ENCODE measurements at places on chromosomes 4 and X.

- DNase-seq = no peak
Measured at GRCh38 chr4:39335566-39335965, 30.6 kb downstream of the RFC1 start.

DNA sequence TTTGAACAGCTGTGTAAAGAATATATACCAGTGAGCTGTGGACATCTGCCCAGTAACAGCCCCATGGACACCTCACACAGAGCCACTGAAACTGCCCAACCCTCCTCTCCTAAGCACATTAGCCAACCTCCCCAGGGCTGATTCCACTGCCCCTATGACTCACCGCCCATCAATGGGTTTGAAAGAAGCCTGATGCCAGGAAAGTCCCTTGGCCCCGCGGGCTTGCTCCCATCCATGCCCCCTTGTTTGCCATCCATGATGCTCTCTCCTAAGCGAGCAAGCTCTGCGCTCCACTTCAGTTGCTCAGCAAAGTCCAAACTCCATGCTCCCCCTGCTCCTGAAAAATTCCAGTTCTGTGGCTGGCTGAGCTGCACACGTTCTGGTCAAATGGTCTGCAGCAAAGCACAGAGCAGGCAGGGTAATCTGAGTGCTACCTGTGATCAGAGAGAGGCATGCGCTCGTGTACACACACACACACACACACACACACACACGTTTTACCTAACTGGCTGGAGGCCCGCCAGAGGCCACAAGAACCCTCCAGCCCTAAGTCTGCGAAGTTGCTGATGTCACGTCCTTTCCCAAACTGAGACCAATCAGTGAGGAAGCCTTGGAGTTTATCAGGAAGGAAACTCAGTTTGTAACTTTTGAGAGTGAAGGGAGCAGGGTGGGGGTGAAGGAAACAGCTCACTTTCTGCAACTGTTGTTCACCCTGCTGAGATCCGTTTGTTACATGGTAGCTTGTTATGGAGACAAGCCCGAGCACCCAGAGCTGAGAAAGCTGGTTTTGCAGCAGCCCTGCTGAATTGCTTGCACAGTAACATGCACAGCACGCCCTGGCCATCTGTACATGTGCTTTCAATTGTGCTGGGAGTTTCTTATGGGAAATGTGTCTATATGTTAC lies at the start of gene ASB9:
ASB9 (minus strand) TSS at position 466 of the 904 bp plus-strand sequence; CDS start at position 257, 209 bp downstream.
- peak; percentile 39 for DNase-seq

DNA sequence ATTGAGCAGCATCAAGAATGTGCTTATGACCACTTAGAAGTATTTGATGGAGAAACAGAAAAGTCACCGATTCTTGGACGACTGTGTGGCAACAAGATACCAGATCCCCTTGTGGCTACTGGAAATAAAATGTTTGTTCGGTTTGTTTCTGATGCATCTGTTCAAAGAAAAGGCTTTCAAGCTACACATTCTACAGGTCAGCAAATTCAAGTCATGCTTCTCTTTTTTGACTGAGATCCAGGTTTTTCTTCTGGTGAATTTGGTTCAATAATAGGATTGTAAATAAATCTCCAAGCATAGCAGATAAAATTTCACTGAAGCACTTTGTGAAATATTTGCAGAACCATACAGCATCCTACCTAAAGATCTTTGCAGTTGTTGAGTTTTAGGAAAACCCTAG lies 218.1 kb downstream of the TLL1 start:
- DNase-seq = no peak

GRCh38 chr4:13920901-13921300 lies 293.4 kb upstream of the BOD1L1 start:
- DNase-seq = peak; percentile 99

DNA sequence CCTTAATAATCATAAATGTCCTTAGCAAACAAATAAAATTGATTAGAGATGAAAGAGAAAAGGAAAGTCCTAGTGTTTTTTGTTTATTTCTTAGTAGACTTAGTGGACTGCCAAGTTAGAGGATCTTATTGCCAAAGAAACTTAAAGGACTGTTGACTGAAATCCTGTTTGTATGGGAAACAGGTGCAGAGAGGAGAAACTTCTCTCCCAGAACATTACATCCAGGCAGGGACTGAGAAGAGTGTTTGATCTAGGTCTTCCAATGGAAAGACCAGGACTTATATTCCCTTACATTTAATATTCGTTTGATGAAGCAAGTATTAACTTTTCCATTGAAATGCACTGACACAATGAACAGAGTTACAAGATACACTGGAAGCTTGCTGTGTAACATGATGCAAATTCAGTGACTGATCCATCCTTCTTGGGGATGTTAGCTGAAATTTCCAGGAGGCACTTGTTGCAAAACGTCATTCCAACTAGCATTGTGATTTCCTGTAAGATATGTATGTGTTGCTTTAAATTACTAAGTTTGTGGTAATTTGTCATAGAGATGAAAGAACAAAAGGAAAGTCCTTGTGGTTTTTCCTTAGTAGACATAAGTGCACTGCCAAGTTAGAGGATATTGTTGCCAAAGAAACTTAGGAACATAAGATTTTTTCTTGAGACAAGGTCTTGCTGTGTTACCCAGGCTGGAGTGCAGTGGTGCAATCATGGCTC lies 505.6 kb downstream of the STIM2 start:
- no peak for DNase-seq

DNA sequence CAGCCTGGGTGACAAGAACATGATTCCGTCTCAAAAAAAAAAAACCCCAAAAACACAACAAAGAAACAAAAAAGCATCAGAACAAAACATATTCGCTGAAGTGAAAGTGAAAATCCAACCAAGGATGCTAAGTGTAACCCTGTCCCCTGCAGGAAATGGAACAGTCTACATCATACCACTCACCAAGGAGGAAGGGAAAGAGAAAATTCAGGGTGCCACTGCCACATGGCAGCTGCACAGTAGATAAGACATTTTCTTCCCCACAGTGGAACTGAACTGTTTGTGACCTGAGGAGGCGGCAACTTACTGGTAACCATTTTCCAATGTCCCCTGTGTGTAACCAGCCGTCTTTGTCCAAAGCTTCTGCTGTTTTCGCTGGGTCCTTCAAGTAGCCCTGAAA lies 28.2 kb upstream of the CENPU start:
- no peak for DNase-seq

GRCh38 chrX:10401239-10401638 lies 219.1 kb downstream of the MID1 start:
- DNase-seq = no peak

- no peak for DNase-seq
Measured at GRCh38 chr4:78150543-78150864, 93.4 kb downstream of the FRAS1 start.

DNA sequence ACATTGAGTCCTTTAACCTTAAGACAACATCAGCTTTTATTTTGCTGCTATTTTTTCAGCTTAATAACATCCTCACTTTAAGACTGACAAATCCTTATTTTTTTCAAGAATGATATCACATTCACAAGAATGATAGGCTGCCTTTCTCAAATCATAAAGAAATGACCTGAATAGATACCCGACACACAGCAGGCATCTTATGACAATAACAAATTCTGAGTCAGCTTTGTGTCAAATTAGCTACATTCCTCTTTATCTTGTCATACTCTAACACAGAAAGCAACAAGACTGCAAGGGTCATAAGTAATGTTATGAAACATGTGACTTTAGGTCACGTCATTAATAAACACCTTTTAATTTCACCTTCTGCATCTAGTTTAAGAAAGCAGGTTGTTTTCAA lies 2387.6 kb downstream of the PCDH7 start:
- peak; percentile 48 for DNase-seq

GRCh38 chr4:112321776-112322684 lies 24.9 kb downstream of the ALPK1 start:
- DNase-seq = peak; percentile 14

- DNase-seq = no peak
Measured at GRCh38 chrX:11533199-11533651, 132.5 kb downstream of the ARHGAP6 start.

- no peak for DNase-seq
Measured at GRCh38 chrX:32448945-32449344, 762.4 kb downstream of the DMD start.

DNA sequence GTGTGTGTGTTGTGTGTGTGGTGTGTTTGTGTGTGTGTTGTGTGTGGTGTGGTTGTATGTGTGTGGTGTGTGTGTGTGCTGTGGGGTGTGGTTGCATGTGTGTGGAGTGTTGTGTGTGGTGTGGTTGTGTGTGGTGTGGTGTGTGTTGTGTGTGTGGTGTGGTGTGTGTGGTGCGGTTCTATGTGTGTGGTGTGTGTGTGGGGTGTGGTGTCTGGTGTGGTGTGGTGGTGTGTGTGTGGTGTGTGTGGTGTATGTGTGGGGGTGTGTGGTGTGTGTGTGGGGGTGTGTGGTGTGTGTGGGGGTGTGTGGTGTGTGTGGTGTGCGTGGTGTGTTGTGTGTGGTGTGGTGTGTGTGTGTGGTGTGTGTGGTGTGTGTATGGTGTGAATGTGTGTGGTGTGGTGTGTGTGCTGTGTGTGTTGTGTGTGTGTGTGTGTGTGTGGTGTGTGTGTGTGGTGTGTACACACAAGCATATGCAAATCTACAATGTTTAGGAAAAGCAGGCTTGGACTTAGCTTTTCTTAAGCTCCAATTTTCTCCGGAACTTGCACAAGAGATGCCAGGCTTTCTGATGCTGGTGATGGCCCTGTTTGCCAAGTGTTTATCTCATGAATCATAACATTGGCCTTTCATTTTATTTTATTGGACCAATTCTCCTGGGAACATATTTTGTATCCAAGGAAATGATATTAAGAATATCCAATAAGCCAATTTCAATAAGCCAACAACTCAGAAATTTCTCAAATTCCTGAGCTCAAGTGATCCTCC lies 148.7 kb downstream of the SPATA18 start:
- DNase-seq = peak; percentile 88

DNA sequence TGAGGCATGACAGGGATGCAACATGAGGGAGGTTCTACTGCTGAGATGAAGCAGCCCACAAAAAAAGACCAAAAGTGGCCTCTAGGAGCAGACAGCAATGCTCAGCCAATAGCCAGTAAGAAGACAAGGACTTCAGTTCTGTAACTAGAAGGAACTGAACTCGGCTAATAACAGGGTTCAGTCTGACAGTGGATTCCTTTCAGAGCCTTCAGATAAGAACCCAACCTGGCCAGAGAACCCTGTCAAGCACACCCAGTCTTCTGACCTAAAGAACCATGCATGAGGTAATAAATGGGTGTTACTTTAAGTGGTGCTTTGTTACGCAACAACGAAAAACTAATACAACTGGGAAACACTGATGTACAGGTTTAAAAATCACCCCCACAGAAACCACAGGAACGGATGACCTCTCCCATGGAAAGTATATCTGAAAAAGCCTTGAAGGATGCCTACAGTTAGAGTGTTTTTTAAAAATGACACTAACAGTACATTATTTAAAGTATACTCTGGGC lies 94.6 kb downstream of the PAPSS1 start:
- DNase-seq = no peak

- peak; percentile 41 for DNase-seq
Measured at GRCh38 chr4:163693776-163694175, 199.3 kb downstream of the TMA16 start.

DNA sequence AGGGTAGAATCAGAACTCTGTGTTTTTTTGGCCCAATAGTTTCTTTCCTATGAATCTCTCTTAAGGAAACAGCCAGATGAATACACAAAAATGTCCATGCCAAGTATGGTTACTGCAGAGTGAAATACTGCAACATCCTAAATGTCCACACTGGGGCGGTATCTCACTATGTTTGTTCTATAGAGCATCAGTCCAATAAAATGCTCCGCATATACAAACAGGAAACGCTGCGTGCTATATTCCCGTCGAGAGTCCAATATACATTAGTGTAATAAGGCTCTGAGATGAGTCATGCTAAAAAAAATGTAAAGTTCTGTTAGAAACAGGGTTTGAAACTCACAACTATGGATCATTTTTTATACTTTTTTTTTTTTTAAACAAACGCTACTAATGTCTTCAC lies 72.9 kb upstream of the ENOX2 start:
- no peak for DNase-seq

- peak; percentile 2 for DNase-seq
Measured at GRCh38 chrX:15815779-15816437, 25.6 kb downstream of the ZRSR2 start.

- no peak for DNase-seq
Measured at GRCh38 chr4:183390374-183390773, 54.1 kb upstream of the CDKN2AIP start.

DNA sequence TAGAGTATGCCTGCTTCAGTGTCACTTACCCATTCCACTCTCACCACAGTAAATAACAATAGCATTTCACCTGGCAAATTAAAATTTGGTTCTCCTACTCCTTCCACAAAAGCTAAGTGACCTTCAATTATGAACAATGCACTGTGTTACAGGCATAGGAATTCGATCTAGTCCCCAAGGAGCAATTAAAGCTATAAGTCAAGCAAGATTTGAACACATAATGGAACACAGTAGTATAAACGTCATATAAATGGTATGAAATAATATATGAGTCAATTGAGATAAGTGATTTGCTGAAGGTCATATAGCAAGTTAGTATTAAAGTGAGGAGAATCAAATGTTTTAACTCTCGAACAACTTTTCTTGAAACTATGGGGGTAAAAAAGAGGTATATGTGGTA lies 65.8 kb downstream of the ARAP2 start:
- no peak for DNase-seq

- DNase-seq = peak; percentile 61
Measured at GRCh38 chrX:11367609-11368430, 74.6 kb downstream of the AMELX start.

- peak; percentile 64 for DNase-seq
Measured at GRCh38 chr4:140213749-140214148, 59.8 kb upstream of the MAML3 start.

DNA sequence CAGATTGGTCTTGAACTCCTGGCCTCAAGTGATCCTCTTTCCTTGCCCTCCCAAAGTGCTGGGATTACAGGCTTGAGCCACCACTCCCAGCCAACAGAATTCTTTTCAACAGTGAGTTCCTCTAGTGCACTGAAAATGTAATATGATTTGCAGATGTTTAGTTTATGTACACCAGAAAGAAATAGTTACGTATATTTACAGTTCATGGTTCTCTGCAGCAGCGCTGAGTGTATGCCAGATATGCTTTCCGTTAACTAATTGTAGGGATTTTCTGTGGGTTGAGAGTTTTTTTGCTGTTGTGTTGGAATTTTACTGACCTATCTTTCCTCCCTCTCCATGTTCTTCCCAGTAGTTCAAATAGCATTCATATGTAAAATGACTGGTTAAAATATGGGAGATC lies 44.0 kb downstream of the GAB1 start:
- no peak for DNase-seq

DNA sequence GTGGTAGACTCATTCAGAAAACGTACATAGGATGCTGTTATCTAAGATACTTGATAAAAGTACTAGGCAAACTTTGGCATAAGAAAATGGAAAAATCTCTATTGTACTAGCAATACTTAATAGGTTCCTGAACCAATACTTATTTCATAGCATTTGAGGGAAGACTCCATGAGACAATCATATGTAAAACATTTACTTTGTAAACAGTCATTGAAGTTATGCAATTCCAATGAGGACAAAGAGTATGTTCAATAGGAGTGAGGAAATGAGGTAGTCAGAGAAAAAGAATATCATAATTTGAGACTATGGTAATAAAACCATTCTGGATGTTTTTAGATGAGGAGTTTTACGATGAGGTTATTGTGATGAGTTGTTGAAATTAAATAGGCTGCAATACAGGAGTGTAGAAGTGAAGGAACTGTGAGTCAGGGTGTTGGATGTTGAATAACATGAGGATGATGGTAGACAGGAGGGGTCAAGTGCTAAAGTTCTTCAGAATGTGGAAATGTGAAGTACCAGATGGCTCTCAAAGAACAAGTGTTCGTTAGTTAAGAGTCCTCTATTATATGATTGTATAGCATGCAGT lies 397.9 kb downstream of the PPP3CA start:
- DNase-seq = peak; percentile 67

- peak; percentile 34 for DNase-seq
Measured at GRCh38 chrX:16005917-16006316, 117.4 kb upstream of the GRPR start.

- DNase-seq = peak; percentile 79
Measured at GRCh38 chr4:107736924-107737448, 17.0 kb upstream of the PAPSS1 start.
